CD4-positive, CD25-positive, alpha-beta regulatory T cell (primary cell): ENCODE measurements at places on chromosomes 7 and 10.
A peak's percentile ranks its signal among the peaks of the same experiment; 100 is the strongest.

- no peak for DNase-seq
Measured at GRCh38 chr7:78601728-78602127, 803.2 kb downstream of the PHTF2 start.

DNA sequence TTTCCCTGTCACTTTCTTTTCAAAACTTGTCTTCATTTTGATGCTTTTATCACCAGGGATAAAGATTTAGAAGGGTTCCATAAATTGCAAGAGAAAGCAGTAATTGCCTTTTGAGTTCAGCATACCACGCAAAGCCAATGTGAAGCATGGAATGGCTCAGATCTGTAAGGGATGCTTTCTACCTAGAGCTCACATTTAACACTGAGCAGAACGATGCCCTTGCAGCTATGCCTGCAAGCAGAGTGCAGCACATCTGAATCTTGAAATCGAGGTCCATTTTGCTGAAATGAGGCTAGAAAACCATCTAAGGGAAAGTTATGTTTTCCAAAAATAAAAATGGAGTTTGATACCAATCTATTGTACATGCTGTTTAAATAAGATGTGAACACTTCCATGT is 171.2 kb upstream of the CELF2 start:
- DNase-seq = no peak

DNA sequence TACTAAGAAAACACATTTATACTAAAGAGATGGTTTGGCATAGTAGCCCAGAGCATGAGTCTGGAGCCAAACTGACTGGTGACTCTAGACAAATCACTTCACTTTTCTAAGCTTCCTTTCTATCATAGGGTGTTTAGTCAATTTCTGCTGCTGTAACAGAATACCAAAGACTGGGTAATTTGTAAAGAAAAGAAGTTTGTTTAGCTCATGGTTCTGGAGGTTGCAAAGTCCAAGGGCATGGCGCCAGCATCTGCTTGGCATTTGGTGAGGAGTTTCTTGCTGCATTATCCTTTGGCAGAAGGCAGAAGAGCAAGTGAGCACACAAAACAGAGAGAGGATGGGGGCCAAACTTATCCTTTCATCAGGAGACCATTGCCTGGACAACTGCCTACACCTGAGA is 146.3 kb downstream of the CHCHD3 start:
- DNase-seq = no peak

- no peak for DNase-seq
Measured at GRCh38 chr7:68216051-68216450, 1219.4 kb downstream of the TYW1 start.

DNA sequence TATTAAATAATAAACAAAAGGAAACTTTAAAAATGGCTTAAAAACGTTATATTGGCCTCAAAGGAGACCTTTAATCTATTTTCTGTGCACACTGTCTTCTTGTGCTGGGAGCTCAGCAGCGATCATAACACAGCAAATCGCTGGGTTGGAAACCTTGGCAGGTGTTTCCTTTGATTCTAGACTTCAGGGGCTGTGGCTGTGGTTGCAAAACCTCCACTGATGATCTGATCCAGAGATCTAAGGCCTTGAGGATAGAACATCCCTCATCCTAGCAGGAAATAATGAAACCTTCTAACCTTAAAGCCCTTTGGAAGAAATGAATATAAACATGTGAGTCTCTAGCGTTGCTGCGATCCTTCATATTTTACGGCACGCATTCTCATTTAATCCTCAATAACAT is 29.8 kb downstream of the CDHR3 start:
- DNase-seq = no peak

GRCh38 chr10:114720685-114721278 is 62.7 kb upstream of the ABLIM1 start:
- no peak for DNase-seq

DNA sequence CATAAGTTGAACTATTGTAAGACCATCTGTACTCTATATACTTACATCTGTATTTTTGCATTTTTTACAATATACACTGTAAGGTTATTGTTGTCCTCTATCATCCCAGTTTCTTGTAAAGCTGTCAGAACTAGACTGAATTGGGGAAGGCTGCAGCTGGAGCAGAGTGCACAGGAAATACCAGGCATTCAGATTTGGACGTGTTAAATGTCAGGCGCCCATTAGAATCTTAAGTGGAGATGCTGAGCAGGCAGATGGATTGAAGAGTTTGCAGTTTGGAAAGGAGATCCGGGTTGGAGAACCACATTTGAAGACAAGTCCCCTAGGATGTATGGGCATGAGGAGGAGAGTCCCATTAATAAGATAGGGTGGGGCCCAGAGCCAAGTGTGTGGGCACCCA is 40.4 kb downstream of the MTURN start:
- DNase-seq = no peak

- DNase-seq = no peak
Measured at GRCh38 chr7:9863545-9863944, 1110.1 kb upstream of the PHF14 start.

GRCh38 chr10:119028900-119029612 is 458 bp upstream of the NANOS1 start:
- DNase-seq = peak; percentile 87

DNA sequence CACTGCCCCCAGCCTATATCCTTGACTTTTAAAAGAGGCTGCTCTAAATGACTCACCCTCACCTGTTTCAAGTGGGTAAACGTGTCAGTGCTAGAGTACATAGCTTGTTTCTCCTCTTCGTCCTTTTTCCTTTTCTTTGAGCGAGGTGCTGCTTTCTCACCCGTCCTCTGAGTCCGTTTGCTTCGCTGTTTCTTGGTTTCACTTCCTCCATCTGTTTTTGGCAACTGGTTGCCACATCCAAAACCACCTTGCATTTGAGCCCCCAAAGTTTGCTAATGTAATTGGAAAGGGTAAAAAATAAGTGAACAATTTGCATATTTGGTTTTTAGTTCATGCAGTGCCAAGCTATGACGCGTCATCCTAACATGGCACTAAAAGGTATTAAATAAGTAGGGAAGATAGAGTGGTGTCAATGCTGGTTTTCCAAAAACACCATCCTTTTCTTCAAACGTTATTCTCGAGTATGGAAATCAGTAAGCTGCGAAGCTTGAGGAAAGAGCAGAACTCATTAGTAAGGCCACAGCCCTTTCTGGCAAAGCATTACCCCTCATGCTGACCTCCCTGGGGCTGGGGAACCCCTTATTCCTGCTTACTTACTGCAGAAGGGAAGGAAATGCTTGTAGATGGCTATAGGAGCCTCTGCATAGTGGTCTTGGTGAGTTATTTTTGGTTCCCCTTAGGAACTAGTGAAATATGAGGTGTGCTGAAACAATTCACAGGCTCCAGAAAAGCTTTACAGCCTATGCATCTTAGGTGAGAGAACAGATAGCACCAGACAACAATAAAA is 133.5 kb downstream of the GALNT11 start:
- peak; percentile 55 for DNase-seq

- no peak for DNase-seq
Measured at GRCh38 chr7:133887459-133887858, 239.7 kb upstream of the LRGUK start.

DNA sequence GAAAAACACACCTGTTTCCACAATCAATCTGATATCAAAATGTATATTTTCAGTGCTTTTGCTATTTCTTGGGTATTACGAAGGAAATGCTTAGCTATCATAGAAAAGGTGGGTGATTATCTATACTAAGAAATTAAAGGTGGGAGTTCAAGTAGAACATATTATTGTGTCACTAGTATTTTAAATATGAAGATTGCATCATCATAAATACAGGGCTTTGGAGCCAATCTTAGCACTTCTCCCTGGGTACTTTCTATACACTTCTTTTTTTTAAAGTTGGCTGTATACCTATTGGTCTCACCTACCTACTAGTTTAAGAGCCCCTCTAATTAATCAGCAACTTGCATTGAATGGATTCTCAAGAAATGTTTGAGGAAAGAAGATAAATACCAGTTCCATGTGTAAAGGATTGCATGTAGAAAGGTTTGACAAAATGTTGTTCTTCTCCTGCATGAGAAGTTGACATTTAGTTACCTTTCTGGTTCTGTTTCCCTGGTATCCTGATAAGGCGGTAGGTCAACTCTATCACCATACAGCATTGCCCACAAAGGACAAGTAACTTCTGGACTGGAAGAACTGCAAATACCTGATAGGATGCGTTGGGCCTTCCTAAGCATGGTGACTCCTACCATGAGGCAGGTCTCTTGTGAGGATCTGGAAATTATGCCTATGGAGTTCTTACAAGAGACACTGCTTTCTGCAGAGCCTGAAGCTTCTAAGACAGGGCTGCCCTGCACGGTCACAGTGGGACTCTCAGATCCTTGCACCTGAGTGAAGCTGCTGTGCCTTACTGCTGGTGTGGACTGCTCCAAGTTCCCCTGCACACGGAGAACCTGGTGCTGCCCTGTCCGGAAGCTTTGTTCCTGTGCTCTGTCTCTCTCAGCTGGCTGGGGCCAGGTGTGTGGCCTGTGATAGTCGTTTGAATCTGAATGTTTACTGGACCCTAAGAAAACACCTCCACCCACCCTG is 32.1 kb upstream of the PDSS1 start:
- DNase-seq = no peak

GRCh38 chr10:48683868-48684267 is 805 bp upstream of the WDFY4 start:
- DNase-seq = no peak

DNA sequence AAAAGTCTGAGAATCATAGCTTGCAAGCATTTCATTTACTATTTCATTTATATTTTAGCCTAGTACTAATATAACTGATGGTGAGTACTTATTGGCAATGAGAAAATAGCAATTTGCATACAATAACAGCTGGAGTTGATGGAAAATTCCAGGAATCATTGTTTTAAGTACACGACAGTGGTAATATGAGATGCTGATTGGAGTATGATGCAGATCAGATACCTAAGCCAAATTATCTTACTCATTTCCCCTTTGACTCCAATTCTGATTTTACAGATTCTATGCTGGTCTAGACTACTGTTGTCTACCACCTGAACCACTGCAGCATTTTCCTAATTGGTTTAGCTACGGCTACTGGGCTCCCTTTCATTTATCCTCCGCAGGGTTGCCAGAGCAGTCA is 36.7 kb downstream of the GNG11 start:
- DNase-seq = no peak

DNA sequence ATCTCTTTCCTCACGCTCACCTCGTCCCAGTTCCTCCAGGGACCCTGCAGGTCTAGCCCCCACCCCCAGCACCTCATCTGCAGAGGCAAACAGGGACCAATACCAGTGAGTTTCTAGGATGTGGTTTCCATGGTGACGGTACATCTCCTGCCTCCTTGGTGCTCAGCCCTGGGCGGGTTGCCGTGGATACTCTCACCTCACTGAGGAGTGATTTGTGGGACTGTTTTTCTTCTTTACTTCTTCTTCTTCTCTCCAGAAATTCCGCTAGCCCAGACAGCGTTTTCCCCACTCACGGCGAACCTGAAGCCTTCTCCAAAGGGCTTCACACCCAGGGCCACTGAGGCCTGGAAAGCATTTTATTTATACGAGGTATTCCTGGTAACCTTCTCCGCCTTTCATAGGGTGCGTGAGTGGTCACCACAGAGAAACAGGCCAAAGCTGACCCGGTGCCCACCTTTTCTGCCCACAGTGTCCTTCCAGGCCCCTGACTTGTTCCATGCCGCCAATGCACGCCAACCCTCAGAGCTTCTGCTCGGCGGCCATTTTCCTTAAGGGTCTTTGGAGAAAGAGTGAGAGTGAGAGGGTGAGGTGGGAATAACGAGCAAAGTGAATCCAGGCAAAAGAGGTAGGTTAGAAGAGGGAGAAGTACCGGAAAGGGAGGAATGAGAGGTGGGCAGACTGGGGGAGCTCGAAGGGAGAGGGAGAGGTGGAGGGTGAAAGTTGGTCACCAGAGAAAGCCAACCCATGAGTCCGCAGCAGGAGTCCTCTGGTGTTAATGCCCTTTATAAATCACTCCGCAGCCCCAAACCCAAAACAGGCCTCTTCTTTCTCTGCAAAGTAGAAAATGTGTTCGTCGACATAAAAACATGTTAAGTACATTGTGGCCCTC is 15.5 kb downstream of the FAM241B start:
- no peak for DNase-seq
